ENCODE measurements at places on chromosomes 5 and 9. TPM values are rescaled to one million over a fixed set of nuclear protein-coding genes. Genes with fewer than 3 reads are reported as not detected.
A peak's percentile ranks its signal among the peaks of the same experiment; 100 is the strongest.

GRCh38 chr9:33429256-33429985 is 18.0 kb downstream of the AQP3 start:
- H3K4me1 ChIP-seq = no peaks in the 10 kb centered on the region
- DNase-seq = no peak

DNA sequence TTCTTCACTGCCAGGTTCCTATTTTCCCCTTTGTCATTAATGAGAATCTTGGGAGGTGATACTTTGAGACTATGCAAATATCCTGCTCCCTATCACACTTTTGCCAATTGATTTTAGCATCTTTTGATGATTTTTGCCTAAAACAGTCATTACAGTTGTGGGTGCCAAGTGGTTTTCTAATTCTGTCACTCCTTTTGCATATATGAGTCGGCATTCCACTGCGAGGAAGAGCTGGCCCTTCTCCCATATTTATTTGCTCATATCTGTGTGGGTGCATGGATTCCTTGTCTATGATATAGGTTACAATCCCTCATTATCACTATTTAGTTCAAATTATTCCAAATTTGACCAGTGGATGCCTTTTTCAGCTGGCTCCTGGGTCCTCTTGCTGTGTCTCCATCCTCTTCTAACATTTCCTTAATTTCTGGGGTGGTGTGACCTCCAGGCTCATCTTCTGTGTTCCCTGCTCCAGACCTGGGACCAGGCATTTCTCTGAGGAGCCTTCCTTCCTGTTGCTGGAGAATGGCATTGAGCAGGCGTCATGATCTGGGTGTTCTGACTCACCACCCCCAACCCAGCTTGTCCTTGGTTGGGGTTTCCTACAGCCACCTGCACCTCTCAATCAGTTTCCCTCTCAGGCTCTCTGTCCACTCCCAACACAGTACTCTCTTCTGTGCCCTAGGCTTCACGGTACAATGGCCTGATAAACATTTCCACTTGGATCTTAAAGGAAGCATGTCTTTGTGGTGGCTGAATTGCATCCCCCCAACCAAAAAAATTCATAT is 106.7 kb downstream of the NXNL2 start:
- no peak overlapping the region for H3K4me3 ChIP-seq
- no peak overlapping the region for H3K27ac ChIP-seq
- no peaks in the 10 kb centered on the region for H3K27me3 ChIP-seq

DNA sequence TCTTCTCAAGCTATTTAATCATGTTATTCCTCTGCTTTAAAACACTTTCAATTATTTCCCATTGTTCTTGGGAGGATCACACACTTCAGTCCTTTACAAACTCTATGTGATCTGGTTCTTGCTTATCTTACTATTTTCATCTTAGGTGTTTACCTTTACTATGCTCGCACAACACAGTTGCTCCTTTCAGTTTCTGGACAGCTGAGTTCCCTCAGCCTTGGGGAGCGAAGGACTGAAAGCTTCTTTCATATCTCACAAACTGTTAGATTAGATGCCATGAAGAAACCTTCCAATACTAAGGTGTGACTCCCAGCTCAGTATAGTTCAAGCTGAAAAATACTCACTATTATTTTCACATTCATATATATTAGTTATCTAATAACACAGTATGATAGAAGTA is 117.9 kb downstream of the CDC42SE2 start:
- peaks cover 16% of the 10 kb centered on the region for H3K4me1 ChIP-seq
- no peak overlapping the region for H3K27ac ChIP-seq
- no peaks in the 10 kb centered on the region for H3K36me3 ChIP-seq
- H3K27me3 ChIP-seq = no peaks in the 10 kb centered on the region

DNA sequence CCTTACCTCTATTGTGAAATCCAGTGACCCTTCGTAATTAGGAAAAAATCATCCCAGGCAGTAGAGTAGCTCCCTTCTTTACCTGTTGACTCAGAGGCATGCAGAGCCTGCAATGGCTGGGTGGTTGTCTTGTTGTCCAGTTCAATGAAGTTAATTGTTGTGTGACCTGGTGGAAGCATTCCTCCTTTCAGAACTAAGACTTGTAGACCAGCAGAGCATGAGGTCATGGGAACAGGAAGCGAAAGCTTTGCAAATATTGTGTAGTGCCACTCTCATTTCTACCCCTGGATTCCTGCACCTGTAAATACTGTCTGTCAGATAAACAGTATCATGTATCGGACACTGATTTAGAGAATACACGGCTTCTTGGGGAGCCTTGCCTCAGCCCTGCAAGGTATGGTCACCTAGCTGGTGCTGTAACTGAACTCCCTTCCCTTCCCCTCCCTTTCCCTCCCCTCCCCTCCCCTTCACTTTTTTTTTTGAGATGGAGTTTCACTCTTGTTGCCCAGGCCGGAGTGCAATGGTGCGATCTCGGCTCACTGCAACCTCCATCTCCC is 5.7 kb upstream of the PRXL2C start:
- H3K27ac ChIP-seq = no peak overlapping the region
- peaks cover 2% of the 10 kb centered on the region for H3K4me1 ChIP-seq
- H3K27me3 ChIP-seq = no peaks in the 10 kb centered on the region
- H3K4me3 ChIP-seq = no peak overlapping the region
- H3K36me3 ChIP-seq = no peaks in the 10 kb centered on the region

GRCh38 chr5:146039420-146039819 is 66.0 kb downstream of the PLAC8L1 start:
- no peak for DNase-seq
- no peak overlapping the region for H3K4me3 ChIP-seq
- H3K27me3 ChIP-seq = no peaks in the 10 kb centered on the region

DNA sequence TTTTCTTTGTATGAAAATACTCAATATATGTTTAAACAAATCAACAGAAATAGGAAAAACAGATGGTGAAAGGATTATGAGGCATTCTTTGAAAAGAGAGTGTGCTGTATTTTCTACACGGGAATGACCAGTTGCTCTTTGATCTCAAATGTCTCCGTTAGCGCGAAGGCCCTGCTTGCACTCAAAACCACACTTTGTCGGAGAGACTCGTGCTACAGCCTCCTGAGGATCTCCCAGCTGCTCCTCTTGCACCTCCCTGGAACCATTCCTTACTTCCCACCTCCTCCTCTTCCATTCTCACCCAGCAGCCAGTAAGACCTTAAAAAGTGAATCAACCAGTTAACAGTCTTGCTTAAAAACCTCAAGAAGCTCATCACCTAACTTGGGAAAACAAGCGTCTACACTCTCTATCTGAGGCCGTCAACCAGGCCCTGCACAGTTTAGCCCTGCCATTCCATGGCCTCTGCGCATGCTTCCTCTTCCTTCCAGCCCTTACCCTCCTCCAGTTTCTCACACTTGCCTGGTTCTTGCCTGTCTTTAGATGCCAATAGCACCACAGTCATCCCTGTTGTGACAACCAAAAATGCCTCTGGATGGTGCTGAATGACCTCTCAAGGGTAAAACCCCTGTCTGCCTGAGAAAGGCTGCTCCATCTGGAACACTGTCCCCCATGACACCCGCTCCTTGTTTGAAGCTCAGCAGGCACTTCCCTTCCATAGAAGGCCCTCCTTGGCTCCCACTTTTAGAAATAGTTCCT is 594.7 kb upstream of the WWC1 start:
- peaks cover 16% of the 10 kb centered on the region for H3K4me1 ChIP-seq
- H3K27ac ChIP-seq = no peak overlapping the region
- no peaks in the 10 kb centered on the region for H3K27me3 ChIP-seq
- no peaks in the 10 kb centered on the region for H3K36me3 ChIP-seq
- no peak for DNase-seq
- H3K4me3 ChIP-seq = no peak overlapping the region

Gene PTGR1
- total RNA-seq = 318 TPM

DNA sequence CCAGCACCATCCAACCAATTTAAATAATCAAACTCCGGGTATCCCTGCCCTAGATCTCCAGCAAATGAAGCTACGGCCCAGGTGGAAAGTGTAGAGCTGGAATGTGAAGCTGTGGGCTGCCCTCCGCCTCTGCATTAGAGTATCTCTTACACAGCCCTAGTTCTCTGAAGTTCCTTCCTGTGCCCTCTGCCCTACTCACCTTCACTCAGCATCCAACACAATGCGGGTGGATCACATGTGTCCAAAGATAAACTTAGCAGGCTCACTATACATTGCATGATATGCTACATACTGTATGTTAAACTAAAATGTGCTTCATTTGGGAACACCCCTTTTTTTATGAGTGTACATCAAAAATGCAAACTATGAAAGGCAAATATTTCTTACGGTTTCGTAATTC is 70.0 kb upstream of the RAD23B start:
- H3K27me3 ChIP-seq = no peaks in the 10 kb centered on the region
- DNase-seq = no peak
- peak overlapping the region; percentile 21 for H3K27ac ChIP-seq
- no peaks in the 10 kb centered on the region for H3K36me3 ChIP-seq

DNA sequence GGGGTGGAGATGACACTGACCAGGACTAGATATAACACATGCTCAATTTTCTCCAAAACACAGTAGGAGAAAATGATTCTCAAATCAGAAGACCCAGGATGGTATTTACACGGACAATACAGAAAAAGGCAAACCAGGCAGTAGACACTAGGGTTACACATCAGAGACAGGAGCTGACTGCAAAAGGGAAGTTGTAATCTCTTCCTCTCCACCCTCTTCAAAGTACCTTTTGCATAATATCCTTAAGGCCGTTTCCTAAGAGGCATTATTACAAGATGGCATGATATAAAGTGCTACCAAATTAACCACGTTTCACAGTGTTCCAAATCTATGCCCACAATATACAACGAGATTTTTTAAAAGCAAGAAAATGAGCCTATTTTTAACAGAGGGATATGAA is 39.2 kb downstream of the YIPF5 start:
- DNase-seq = no peak
- H3K27me3 ChIP-seq = no peaks in the 10 kb centered on the region
- no peaks in the 10 kb centered on the region for H3K36me3 ChIP-seq
- H3K4me1 ChIP-seq = no peaks in the 10 kb centered on the region

Gene SPINK1
- 1,467 TPM for total RNA-seq

DNA sequence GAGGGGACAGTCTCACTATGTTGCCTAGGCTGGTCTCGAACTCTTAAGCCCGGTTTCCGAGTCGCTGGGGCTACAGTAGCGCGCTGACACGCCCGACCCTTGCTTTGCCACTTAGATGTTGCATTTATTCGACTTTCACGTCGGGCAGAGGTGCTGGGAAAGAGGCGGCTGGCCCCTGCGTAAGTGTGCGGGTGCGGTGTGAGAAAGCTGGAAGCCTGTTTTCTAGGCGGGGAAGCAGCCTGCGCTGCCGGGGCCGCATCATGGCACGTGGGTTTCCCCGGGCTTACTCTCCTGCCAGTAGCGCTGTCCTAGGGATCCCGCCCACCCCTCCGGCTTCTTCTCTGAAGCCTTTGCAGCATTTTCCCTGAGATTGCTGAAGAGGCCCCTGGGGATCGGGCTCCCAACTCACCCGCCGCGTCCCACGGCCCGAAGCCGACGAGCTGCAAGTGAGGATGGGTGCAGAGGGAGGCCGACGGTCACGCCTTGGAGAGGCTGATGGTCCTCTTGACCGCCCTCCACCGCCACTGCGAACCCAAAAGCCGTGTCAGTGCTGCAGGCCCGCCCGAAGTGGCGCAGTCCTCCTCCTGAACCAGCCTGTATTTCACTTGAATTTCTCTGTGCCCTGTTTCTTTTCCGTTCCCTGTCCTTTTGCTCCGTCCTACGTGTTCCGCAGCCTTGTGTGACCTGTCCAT is 5.8 kb upstream of the TRIM41 start:
- DNase-seq = peak; percentile 69
- no peaks in the 10 kb centered on the region for H3K36me3 ChIP-seq
- peak overlapping the region; percentile 25 for H3K4me3 ChIP-seq
- peak overlapping the region; percentile 18 for H3K27ac ChIP-seq

- H3K36me3 ChIP-seq = no peaks in the 10 kb centered on the region
- H3K27ac ChIP-seq = no peak overlapping the region
- no peaks in the 10 kb centered on the region for H3K27me3 ChIP-seq
- no peak for DNase-seq
- H3K4me1 ChIP-seq = no peaks in the 10 kb centered on the region
- no peak overlapping the region for H3K4me3 ChIP-seq
Measured at GRCh38 chr5:20088361-20088760, 100.4 kb upstream of the CDH18 start.

DNA sequence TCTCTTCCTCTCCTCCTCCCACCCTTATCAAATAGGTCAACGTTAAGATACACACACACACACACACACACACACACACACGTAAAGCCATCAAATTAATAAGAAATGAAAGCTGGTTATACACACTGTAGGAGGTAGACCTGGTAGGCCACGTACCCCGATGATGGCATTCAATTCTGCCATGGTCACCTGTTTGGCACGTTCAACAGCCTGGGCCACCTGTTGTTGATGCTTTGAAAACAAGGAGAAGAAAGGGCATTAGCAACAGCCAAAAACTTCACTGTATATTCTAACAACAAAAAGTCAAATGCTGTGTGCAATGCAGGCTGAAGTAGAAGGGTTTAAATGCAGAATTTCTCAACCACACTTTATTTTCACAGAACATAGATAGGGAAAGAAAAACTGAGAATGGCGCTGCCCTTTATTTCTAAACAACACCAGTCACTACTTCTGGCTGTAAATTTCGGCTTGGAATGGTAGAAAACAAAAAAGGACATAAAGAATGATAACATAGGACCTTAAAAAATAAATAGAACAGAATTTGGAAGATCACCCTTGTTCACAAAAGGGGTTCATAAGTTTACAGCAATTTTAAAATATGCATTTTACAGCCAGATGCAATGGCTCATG is 37.2 kb downstream of the TLE1 start:
- no peak overlapping the region for H3K27ac ChIP-seq
- peaks cover 28% of the 10 kb centered on the region for H3K4me1 ChIP-seq
- peaks cover 7% of the 10 kb centered on the region for H3K36me3 ChIP-seq
- H3K4me3 ChIP-seq = no peak overlapping the region
- no peak for DNase-seq
- no peaks in the 10 kb centered on the region for H3K27me3 ChIP-seq

Gene DRD1
- total RNA-seq = 0.80 TPM

- no peak for DNase-seq
- H3K4me1 ChIP-seq = peaks cover 21% of the 10 kb centered on the region
- no peaks in the 10 kb centered on the region for H3K27me3 ChIP-seq
- peak overlapping the region; percentile 57 for H3K27ac ChIP-seq
- no peaks in the 10 kb centered on the region for H3K36me3 ChIP-seq
Measured at GRCh38 chr9:127941961-127942215, 4.2 kb upstream of the DPM2 start.
